A549 treated with ZK216348 at 1 μM for 4 hours (cell line): ENCODE measurements at places on chromosomes 1 and 21. TPM values are rescaled to one million over a fixed set of nuclear protein-coding genes. Genes with fewer than 3 reads are reported as not detected.

RCSD1 gene
- 0.08 to 0.10 TPM in 2 of 5 replicates, not detected in the others for total RNA-seq

UQCRH gene
- total RNA-seq: 379 to 664 TPM (median 408 TPM) in 5 replicates

GPR89B gene
- total RNA-seq: 3.8 to 5.7 TPM (median 5.0 TPM) in 5 replicates

USH2A gene
- total RNA-seq: not detected in 5 replicates

DIRAS3 gene
- total RNA-seq: 0.79 to 1.2 TPM (median 0.98 TPM) in 5 replicates

CR2 gene
- total RNA-seq: not detected in 5 replicates

CLCA4 gene
- not detected in 5 replicates for total RNA-seq

DIO1 gene
- not detected in 5 replicates for total RNA-seq

OXCT2 gene
- total RNA-seq: 0.25 to 0.73 TPM (median 0.62 TPM) in 5 replicates

PARP1 gene
- 105 to 126 TPM (median 114 TPM) in 5 replicates for total RNA-seq

CASZ1 gene
- 0.74 to 3.0 TPM (median 1.7 TPM) in 5 replicates for total RNA-seq

SELL gene
- 0.19 to 0.45 TPM (median 0.22 TPM) in 4 of 5 replicates, not detected in the other for total RNA-seq

NDC1 gene
- total RNA-seq: 15.7 to 26.0 TPM (median 22.0 TPM) in 5 replicates

KRTAP13-2 gene
- not detected in 5 replicates for total RNA-seq

EDN2 gene
- total RNA-seq: 12.3 to 21.9 TPM (median 18.0 TPM) in 5 replicates

CATSPER4 gene
- not detected in 5 replicates for total RNA-seq

TMED5 gene
- total RNA-seq: 18.0 to 38.8 TPM (median 33.1 TPM) in 5 replicates

TEKT2 gene
- not detected in 5 replicates for total RNA-seq

LCE2C gene
- total RNA-seq: not detected in 5 replicates

CELSR2 gene
- total RNA-seq: 2.8 to 6.6 TPM (median 5.5 TPM) in 5 replicates

CCDC190 gene
- total RNA-seq: not detected in 5 replicates

CCDC27 gene
- not detected in 5 replicates for total RNA-seq

DNM3 gene
- total RNA-seq: 0.15 to 0.79 TPM (median 0.51 TPM) in 5 replicates

LHX8 gene
- total RNA-seq: 0.81 to 1.4 TPM (median 1.2 TPM) in 5 replicates

CYP4B1 gene
- total RNA-seq: not detected in 5 replicates

GORAB gene
- total RNA-seq: 6.5 to 8.4 TPM (median 7.4 TPM) in 5 replicates

TM2D1 gene
- 20.9 to 30.0 TPM (median 25.1 TPM) in 5 replicates for total RNA-seq

PLCH2 gene
- 0.23 to 0.48 TPM (median 0.25 TPM) in 5 replicates for total RNA-seq

TEDDM1 gene
- not detected in 5 replicates for total RNA-seq

TNFSF4 gene
- 0.04 to 0.09 TPM (median 0.05 TPM) in 3 of 5 replicates, not detected in the others for total RNA-seq

SPATA21 gene
- total RNA-seq: 0.05 TPM in 1 of 5 replicates, not detected in the others

PLEKHN1 gene
- total RNA-seq: 4.0 to 6.6 TPM (median 5.4 TPM) in 5 replicates

AIDA gene
- 43.6 to 90.9 TPM (median 67.7 TPM) in 5 replicates for total RNA-seq

IL20 gene
- total RNA-seq: not detected in 5 replicates

KCNJ6 gene
- total RNA-seq: 2.3 to 4.9 TPM (median 3.6 TPM) in 5 replicates
